NCI-H510A (cell line): ENCODE measurements at places on chromosomes 11 and 22.

DNA sequence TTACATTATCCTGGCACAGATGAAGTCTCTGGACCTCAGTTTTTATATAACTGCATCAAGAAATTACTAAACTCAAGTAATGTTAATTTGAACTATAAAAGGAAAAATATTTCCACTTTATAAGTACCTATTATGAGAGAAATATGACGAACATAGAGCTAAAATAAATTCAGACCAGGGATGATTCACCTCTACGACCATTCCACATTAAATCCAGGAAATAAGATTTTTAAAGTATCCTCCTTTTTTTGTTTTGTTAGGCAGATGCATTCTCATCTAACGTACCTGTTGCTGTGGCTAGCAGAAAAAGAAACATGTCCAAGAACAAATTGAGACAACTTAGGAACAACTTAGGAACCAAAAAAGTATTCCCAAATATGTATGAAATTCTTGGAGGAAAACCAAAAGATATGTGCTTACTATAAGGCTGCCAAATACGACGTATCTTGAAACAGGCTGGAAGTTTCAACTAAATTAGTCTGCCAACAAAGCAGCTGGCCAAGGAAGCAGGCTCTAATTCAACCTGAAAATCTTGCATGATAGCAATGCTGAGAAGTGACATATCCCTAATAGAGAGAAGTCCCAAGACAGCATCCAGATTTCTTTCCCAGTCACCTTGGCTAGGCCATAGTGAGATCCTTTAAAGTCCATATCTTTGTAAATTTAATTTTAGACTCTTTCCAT, 15.7 kb downstream of the SPTY2D1 start:
- DNase-seq = no peak

- peak; percentile 78 for DNase-seq
These were observed at the start of gene P2RY6 for GRCh38 chr11:73271936-73272679. P2RY6 (plus strand) TSS chr11:73272338; CDS start chr11:73296519, 24,181 bp downstream.

DNA sequence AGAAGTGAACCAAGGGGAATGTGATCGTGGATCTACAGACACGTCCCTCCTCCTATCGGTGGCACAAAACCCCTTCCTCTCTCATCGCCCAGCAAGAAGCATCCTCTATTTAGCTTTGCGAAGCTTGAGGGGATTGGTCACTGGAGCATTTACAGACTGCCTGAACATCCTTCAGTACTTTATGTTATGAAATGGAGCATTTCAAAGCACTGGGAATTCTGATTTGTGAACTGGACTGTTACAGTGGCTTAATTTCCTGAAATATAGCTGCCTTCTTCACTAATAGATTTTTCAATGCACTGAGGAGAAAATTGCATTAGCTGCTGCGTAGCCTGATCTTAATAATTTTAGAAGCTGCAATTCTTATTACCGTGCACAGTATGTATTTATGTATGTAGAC, 344.5 kb downstream of the LARGE1 start:
- no peak for DNase-seq

DNA sequence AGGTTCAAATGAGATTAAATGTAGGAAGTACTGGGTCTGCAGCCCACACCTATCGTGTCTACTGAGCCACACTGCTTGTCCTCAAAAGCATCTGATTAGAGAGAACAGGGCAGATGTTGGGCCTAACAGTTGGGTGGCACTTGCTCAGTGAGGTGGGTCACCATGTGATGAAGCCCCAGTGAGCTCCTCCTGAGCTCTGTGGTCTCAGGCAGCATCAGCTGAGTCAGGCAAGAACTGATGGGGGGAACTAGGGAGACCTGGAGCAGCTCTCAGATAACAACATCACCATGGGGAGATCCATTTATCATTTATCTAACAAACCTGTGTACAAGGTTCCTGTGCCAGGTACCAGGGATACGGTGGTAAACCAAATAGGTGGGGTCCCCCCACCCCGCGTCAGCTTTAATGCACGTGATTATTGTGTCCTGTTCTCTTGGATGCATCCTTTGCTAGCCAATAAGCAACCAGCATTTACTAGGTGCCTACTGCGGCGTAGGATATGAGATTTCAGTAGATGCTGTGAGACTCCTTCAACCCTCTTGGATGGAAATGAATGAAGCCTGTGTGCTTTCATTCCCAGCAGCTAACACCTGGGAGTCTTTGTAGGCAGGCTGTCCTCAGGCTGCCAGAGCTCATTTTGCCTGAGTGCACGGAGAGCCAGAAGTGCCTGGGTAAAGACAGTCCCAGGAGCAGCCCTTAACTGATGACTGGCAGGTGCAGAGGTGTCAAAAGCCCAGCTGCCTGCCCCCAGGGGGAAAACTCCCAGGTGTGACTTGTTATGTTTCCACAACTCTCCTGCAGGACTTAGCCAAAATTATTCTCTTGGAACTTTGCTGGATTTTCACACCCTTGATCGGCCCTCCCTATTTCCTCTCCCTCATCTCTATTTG, 73.6 kb upstream of the NARS2 start:
- DNase-seq = peak; percentile 12

- no peak for DNase-seq
These were observed 143.0 kb upstream of the SORL1-AS1 start for GRCh38 chr11:121595717-121596161.

GRCh38 chr11:111554532-111554931, 14.0 kb downstream of the LAYN start:
- DNase-seq = no peak

DNA sequence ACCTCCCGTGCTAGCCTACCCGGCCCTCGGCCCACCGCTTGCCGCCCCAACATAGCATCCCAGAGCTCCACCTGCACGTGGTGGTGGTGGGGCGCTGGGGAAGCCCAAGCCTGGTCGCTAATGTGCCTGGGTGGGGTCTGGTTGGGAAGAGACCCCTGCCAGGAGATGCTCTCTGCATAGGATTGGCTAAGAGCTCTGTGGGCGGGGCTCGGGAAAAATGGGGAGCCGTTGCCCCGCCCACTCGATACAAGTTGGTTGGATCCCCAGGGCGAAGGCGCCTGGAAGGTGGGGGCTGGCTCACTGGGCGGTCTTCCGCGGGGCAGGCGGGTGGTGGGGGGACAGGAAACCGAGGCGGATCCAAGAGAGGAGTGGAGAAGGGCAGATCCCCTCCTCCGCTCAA, 7.6 kb downstream of the LRRC10B start:
- DNase-seq = no peak

DNA sequence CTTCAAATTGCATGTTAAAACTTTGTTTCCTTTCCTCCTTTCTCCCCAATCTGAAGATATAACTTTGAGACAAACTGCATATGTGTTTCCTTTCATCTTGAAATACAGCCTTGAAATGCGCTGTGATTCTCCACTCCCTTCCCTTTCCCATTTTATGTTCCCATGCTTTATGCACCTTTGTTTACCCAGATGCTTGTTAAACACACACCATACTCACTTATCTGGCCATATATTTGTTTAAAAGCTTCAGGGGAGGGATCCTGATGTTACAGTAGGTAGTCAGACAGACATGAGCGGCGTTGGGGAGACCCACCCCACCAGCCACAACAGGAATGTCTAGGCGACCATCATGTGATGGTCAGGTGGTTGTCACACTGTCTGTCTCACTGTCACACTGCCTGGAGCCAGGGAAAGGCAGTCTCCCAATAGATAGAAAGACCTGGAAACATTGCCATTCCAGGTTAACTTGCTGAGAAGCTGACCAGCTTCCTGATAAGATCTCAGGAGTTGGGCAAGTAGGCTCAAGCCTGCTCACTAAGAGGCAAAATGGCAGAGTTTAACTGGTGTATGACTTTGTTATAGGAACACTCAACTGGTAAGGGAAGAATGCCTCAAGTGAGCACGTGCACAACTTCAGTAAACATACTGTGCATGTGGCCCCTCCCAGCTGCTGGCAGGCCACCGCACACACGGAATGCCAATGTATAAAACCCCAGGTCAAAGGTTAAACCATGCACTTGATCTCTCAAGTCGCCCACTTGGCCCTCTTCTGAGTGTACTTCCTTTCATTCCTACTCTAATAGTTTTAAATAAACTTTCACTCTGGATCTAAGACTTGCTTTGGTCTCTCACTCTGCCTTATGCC, 23.5 kb upstream of the MSANTD2 start:
- no peak for DNase-seq

DNA sequence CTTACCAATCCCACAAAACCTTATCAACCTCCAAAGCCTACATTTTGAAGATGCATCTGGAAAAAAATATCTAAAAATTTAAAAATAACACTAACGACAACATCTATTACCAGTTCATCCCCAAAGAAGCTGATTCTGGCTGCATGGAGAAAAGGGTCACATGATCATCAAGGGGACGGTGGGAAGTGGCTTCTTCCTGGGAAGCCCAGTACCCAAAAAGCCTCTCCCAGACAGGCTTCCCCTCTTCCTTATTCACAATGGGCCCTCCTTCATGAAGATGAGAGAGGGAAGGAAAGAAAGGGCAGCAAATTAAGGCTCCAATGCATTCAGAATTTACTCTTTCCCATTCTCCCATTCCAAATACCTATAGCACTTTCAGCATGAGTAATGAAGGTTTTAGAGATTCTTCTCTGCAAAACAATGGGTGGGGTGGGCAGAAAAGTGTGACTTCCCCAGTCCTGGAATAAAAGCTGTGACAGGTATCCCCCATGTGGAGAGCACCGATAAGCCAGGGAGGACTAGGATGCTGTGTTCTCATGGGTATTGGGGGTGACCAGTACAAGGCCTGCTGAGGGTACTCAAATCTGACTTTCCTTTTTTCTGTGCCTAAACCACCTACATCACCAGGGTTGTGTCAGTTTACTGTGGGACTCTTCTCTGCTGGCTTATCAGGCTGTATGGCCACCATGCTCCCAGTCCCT, 88.2 kb downstream of the SIK3 start:
- DNase-seq = no peak

DNA sequence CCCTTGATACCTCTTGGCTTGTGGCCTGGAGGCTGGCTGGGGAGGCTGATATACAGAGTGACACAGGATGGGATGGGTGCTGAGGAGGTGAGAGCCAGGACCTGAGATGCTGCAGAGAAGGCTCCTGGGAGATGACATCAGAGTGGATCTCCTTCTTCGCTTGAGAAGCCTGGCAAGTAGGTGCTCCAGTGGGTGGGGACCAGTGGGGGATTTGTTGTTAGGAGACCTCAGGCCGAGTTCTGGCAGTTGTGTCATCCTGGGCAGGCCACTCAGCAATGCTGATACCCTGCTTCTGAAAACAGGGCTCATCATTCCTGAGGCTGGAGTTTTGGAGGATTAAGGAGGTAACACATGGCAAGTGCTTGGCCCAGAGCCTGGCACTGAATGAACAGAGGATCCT, 1.9 kb upstream of the NDUFV1 start:
- DNase-seq = no peak

DNA sequence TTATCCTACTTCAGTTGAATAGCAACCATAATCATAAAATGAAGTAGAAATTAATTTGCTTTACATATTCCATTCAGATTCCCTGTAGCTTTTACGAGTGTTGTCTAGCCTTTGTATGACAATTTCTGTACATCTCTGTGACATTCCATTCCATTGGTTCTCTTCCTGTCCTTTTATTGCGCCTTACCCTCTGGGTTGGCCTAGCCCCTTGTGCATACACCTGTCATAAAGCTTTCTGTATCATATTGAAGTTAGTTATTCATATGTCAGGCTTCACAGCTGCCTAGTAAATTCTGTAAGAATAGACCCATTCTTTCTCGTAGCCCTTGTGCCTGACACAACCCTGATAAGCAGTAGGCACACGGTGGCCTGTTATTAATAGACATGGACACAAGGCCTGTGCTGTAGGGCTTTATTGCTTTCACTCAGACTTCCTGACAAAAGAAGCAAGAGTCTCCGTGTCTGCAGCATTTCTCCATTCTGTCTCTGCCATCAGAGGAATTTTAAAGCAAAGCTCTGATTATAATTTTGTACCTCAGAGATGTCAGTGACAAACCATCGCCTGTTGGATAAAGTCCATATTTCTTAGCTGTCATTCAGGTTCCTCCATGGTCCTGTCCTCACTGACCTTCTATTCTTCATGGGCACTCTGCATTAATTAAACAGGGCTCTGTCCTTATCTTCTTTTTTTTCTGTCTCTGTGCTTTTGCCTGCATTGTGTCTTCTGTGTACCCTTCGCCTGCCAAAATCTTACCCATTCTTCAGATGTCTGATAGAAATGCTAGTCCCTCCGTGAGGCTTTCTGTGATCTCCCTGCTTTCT, 49.4 kb downstream of the BID start:
- no peak for DNase-seq

DNA sequence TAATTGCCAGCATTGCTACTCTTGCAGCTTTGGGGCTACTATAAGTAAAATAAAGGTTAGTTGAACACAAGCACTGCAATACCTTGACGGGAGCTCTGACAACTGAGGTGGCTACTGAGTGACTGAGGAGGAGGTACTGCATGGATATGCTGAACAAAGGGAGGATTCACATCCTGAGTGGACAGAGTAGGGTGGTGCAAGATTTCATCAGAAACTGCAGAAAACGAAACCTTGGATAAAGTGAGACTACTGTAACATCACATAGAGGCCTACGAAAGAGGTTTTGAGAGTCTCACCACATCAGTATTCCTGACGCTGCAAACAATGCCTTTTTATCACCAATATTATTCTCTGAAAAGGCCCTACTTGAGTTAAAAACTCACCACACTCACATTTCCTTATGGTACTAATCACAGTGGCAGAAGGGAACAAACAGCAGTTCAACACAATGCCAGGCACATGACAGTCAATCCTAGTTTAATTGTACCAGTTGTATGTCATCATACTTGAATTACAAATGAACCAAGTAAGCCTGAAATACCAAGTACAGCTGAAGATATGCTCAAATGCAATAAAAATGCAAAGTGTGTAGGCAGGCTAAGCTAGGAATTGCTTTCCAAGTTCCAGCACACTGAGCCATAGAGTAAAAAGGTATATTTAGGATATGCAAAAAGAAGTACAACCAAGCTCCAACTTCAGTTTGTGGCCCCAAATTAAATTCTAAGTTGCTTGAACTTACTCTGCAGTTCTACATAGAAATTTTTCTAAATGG, 4.0 kb upstream of the GPR83 start:
- no peak for DNase-seq

DNA sequence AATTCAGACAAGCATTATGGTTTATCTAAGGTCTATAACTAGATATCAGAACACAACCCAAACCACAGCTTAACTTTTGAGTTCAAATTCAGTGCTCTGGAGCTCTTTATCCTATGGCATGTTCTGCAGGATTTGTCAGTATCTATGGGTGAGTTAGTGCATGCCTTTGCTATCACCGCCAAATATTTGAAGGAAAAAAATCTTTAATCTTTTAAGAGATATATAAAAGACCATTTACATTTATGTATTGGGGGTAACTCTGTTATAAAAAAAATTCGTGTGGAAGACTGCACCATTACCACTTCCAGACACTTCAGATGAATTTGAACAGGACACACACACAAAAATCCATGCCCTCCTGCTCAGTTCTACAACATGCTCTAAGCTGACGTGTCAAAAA, 313.5 kb upstream of the CHORDC1 start:
- no peak for DNase-seq
